ENCODE measurements at places on chromosomes 5 and 9.

GRCh38 chr9:4640027-4640426, 22.1 kb upstream of the PLPP6 start:
- no peak for DNase-seq

GRCh38 chr5:14896131-14896530, 24.6 kb upstream of the ANKH start:
- no peak for DNase-seq

DNA sequence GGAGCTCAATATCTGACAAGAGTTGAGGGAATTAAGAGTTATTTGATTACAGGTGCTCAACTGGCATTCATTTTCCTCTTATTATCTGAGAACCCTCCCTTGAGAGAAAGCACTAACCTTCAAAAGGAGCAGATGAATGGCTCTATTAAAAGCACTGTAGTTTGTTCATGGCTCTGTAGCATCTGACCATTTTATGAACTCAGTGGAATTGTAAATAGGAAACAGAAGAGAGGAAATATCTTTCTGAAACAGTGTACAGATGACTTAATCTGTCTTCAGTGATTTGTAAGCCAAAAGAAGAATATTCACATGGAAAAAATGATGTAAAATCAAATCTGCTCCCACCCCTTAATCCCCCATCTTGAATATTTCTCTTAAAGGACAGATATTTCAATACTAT, 810.4 kb upstream of the GRAMD2B start:
- DNase-seq = no peak

GRCh38 chr5:59565551-59565950, 328.0 kb downstream of the PDE4D start:
- DNase-seq = no peak

GRCh38 chr5:321230-321725, at the start of gene AHRR:
AHRR (plus strand) TSS chr5:321714; CDS start chr5:343903, 22,189 bp downstream.
- no peak for DNase-seq

DNA sequence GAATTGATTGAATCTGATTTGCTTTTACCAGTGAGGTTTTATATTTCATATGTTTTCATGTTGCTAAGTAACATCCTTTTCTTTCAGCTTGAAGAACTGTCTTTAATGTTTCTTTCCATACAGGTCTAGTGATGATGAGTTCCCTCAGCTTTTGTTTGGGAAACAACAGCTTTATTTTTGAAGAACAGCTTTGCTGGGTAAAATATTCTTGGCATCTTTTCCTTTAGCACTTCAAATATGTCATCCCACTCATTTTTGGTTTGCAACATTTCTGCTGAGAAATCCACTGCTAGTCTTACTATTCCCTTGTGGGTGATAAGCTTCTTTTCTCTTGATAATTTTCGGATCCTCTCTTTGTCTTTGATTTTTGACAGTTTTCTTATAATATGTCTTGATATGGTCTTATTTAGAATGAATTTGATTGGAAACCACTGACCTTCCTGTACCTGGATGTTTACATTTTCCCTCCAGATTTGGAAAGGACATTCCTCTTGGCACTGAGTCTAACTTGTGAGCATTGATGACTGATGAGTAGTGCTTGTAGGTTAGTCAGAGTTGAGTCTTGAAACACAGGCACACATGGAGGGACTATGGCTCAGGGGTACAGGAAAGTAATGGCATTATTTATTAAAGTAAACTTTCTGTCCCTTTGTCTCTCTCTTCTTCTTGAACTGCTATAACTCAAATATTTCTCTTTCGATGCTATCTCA, 220.3 kb downstream of the SPATA31D1 start:
- no peak for DNase-seq

DNA sequence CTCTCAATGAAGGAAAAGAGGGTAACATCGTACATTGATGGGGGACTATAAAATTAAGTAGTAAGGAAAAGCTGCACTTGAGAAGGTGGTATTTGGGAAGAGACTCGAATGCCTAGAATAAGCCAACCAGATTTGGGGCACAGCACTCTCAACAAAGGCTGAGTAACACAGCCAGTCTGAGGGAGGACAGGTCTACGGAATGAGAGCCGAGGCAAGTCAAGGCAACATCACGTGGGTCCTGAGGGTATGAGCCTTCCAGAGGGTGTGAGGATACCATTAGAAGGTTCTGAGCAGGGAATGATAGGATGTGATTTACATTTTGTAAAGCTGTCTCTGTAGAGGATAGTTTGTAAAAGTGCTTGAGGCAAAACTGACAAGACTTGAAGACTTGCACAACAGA, 434.1 kb downstream of the RAB3C start:
- no peak for DNase-seq

GRCh38 chr9:114501796-114502682, 3.2 kb downstream of the WHRN start:
- no peak for DNase-seq

DNA sequence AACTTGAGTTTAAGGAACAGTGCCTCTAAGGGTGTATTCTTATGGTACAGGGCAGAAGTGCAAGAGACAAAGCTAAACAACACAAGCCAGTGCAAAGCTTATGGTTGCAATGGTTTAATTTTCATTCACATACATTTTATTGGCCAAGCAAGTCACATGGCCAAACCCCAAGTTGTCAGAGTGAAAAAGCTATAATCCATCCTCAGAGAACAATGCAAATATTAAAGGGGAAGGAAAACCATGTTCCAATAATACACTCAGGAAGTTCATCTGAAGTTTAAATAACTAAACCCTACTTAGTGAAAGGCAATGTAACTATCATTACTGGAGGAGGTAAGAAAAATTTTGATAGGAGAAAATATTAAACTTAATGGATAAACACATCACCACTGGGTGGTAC, 26.6 kb upstream of the TLR4 start:
- no peak for DNase-seq

DNA sequence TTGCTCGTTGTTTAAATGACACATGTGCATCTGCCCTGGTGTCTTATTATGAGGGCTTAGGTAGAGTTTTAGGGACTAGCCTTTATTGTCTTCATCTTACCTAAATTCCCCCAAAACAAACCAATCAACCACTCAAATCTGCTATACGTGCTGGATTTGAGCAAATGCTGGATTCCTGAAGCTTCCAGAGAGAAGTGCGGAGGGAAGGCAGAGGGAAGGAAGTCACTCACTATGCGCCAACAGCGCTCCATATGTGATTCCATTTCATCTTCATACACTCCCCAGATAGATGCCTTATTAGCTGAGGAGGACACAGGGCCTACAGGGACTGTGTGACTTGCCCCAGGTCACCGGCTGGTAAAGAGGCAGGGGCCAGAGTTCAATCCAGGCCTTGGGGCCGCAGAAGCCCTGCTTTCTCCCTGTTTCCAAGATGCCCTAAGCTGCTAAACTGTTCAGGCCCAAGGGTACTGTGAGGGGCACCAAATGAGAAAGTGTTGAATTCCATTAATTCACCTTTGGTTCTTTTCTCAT, 63.5 kb downstream of the OTULIN start:
- DNase-seq = no peak

DNA sequence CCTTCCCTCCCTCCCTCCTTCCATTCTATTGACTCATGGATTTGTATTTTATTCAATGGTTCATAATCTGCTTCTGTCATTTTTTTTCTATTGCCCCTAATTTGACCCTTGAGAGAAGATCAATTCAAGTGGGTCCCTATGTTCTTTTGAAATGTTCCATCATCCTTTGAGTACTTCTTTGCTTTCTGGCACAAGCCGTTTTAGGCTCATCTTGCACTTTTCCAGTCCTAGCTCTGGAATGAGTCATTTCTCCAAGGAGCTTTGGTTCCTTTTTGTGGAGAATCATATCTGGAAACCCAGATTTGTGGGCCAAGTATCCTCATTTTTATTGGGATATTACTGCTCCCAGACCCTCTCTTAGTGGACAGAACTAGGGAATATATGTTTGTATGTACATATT, 126.8 kb upstream of the PTPN3 start:
- DNase-seq = no peak

- DNase-seq = no peak
Measured at GRCh38 chr9:132804576-132805295, 73.3 kb downstream of the AK8 start.

- DNase-seq = no peak
Measured at GRCh38 chr5:74040065-74040551, 414.1 kb downstream of the ARHGEF28 start.

GRCh38 chr5:145591578-145591977, 243.6 kb downstream of the PRELID2 start:
- DNase-seq = no peak

DNA sequence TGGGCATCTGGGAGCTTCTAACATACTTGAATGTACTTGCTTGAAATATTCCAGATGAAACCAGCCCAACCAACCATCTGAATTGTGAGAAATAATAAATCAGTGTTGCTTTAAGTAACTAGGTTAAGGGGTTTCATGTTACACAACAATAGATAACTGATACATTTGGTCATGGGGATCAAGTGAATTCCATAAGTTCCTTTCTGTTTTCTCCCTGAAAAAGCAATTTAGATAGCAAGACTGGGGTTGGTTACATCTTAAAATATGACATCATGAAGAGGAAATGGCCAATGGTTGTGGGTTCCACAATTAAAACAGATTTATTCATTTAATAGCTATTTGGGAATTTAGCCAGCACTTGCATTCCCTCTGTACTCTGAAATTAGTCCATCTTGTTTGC, 559.7 kb downstream of the TLR4 start:
- DNase-seq = no peak

DNA sequence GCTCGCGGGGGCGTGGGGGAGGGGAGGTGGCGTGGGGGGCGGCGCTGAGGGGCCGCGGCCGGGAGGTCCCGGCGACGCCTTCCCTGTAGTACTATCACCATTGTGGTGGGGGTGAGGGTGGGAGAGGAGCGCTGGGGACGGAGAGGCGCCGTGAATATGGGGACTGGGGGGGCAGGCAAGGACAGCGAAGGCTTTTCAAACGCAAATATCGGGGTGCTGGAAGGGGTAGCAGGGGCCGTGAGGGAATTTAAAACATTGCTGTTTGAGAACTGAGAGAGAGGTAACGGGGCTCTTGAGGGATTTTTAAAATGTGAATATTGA, 427 bp downstream of the RBM27 start:
- no peak for DNase-seq

DNA sequence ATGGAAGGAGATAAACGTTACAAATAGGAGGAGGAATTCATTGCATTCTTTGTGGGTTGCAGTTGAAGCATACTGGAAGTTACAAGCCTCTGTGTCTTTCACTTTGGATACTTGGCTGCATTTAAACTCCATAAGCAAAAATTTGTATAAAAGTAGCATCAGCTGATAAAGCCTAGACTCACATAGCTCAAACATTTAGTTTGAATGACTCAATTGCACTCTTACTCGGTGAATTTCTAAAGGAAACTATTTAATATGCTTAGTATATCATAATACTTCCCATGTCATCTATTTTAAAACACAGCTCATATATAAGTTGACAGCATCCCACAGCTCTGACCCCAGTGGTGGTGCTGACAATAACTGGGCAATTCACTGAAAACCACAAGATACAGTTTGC, 596.6 kb upstream of the ZNF608 start:
- DNase-seq = no peak

DNA sequence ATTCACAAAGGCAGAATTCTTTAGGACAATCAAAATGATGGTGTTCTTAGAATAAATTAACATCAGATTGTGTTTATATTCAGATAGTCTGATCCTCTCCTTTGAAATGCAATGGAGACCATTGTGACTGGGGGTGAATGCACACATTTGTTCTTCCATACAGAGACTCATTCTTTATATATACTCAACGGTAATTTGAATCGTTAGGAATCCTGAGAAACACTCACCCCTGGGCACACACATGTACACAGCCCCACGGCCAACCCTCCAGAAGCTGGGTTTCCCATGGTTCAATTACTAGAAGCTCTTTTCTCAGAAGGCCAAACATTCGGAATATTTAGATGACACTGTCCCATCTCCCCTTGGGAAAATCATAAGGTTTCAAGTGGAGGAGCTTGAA, 57.5 kb upstream of the EPB41L4B start:
- DNase-seq = no peak

DNA sequence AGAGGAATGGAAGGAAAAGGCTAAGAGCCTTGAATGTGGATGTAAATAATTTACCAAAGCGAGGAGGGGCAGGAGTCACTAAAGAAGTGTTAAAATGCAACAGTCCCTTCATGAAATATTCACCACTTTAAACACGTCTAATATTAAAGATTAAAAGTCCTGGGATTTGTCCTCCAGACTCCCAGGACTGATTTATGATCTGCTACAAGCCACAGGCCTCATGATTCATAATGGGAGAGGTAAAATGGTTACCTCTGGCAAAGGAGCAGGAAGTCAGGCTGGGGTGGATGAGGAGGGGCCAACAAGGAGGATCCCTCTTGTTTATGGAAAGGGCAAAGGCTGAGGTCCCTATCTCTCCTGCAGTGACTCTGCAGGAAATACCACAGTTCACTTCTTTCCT, 292.4 kb downstream of the TRIM32 start:
- no peak for DNase-seq

GRCh38 chr5:66021585-66021984, 95.2 kb downstream of the ERBIN start:
- peak; percentile 3 for DNase-seq

DNA sequence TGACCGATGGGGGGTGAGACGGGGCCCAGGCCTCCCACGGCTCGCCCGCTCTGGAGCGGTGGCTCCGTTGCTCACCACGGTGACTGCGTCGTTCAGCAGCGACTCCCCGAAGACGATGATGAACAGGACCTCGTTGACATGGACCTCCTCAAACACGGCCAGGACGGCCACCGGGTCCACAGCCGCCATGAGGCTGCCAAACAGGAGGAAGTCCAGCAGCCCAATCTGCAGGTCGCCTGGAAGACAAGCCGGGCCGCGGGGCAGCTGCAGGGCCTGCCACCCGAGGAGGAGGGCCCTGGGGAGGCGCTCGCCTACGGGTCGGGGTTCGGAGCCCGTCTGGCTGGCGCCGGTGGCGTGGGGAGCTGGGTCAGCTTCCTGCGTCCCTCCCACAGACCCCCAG, 36.0 kb downstream of the SLC9A3 start:
- DNase-seq = no peak

DNA sequence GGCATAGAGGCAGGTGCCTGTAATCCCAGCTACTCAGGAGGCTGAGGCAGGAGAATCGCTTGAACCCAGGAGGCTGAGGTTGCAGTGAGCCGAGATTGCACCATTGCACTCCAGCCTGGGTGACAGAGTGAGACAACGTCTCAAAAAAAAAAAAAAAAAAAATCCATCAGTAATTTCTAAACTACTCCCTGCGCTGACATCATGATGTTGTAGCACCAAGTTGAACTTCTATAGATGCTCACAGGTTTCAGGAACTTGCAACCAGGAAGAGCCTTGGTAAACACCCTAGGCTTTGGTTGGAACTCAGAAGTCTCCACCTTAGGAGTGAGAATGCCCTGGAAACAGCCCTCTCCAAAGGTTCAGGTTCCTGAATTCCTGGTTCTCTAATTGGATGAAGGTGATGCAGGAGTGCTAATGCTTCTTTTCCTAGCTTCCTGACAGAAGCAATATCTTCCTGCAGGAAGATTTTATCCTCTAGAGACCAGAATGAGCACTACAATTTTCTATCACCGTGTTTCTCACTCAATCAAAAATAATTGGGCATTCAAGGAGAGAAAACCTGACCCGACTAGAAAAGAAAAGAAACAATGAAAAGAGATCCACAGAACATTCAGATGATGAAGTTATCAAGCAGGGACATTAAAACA, 469.6 kb downstream of the GADD45G start:
- DNase-seq = no peak

- DNase-seq = no peak
Measured at GRCh38 chr5:96439477-96440184, 6.6 kb upstream of the PCSK1 start.

Data from NCI-H187 treated with DMSO at 0.1 percent for 48 hours (cell line).